Colonic mucosa (tissue), 4 donors: ENCODE measurements at places on chromosomes 5 and 9. TPM values are rescaled to one million over a fixed set of nuclear protein-coding genes. Genes with fewer than 3 reads are reported as not detected.
A peak's percentile ranks its signal among the peaks of the same experiment; 100 is the strongest.

Gene ADGRV1
- 5.1 TPM for total RNA-seq

DNA sequence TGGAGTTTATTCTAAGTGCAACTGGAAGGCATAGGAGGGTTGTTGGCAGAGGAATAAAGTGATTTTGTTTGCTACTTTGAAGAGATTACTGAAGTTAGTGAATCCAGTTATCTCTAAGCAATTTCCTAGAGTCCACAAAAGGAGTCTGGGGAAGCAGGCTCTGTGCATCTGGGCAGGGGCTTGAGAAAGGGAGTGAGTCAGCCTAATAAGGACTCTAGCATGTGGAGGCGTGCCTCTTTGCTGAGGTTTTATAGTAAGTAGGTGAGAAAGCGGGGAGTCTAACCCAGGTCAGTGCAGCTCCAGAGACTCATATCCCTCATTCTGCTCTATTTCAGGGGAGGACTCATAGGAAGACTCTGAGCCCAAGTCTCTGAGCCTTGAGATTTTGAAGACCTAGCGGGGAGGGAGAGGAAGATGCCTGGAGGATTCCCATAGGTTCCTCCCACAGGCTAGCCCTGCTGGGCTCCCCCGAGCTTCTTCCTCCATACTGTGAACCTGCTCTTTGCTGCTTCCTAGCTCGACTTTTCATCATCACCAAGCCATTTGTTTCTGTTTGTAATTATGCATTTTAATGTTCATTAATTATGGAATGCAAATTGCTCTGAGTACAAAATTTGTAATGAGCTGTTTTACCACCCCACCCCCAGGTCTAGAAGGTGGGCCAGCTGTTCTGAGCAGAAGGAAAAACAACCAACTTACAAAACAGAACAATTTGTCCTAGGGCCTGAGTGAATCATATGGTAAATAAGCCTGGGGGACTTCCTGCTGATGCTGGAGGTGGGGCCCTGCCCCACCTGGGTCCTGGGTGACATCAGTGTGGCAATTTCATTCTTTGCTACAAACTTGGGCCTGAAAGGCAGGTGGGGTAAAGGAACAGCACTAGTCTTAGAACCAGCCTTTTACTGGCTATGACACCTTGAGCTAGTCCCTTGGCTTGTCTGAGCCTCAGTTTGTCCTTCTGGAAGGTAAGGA lies 150.2 kb downstream of the TRIM32 start:
- DNase-seq: no peak

Gene OR1J2
- total RNA-seq: not detected

Gene POU4F3
- total RNA-seq: not detected

Gene GALNT10
- total RNA-seq: 46.7 TPM

DNA sequence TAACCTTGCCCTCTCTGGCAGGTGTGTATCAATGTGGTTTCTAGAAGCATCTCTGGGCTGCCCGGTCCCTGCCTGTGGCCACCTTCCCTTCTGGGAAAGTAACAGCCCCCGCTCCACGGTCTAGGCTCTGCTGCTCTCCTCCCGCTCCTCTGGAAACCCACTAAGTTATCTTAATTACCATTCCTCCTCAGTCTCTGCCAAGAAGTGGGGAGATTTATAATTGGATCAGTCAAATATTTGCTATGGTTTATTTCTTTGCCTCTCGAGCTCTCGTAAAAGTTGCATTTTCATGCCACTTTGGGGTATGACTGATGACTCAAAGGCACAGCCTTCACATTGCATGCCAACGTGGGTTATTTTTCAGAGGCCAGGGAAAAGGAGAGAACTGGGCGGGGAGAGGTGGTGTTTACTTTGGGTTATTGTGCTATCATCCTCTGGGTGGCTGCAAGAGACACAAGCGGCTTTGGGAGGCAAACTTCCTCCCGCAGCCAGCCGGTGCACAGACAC lies 205.3 kb upstream of the WWC1 start:
- peak; percentile 66 for DNase-seq

DNA sequence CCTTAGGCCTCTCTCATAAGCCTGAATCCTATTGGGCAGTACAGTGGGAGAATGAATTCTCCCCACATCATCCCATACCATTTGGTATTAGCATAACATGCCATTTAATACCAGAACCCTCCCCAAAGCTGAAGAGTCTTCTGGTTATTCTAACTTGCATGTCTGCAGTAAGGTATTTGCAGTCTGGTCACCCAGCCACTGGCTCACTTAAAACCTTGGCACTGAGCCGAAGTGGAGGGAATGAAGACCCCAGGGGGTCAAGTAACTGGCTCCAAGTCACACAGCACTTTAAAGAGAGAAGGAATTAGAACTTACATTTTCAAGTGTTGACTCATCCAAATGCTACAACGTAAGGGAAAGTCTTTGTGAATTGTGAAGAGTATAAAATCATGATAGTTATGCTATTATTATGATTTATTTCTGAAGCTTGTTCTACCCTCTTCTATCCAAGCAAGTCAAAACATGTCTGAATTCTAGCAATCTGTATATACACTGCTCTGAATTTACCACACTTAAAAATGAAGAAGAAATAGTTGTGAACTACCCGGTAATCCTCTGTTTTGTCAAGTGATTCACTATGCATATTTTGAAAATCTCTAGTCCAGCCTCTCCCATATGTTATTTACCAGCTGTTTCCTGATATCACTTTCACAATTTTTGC lies 28.5 kb downstream of the GLRA1 start:
- DNase-seq: no peak

DNA sequence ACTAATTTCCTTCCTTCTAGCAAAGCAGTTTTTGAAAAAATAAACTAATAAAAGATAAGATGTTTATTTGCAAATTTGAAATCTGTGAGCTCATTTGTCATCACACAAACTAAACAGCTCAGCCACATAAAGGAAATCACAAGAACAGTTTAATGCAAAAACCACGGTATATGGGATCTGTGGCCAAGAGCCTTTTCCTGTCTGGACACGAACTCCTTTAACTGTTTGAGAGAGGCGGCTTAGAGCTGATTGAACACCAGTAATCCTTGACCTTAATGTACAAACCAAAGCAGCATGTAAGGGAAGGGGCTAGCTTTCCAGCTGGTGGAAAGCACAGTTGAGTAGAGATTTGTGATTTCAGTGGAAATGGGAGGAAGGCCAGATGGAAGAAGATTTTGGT lies 66.3 kb upstream of the SPINK5 start:
- DNase-seq: no peak

- DNase-seq: no peak
Observed at GRCh38 chr5:5629607-5629978, 207.1 kb downstream of the ICE1 start.

Gene NUTM2G
- not detected for total RNA-seq

Gene POLR1E
- 10.8 TPM for total RNA-seq

GRCh38 chr5:112709416-112709815 lies 28.3 kb upstream of the APC start:
- no peak for DNase-seq

- no peak for DNase-seq
Observed at GRCh38 chr5:155546075-155546474, 532.5 kb downstream of the KIF4B start.

- no peak for DNase-seq
Observed at GRCh38 chr5:33316773-33317172, 124.0 kb upstream of the TARS1 start.

DNA sequence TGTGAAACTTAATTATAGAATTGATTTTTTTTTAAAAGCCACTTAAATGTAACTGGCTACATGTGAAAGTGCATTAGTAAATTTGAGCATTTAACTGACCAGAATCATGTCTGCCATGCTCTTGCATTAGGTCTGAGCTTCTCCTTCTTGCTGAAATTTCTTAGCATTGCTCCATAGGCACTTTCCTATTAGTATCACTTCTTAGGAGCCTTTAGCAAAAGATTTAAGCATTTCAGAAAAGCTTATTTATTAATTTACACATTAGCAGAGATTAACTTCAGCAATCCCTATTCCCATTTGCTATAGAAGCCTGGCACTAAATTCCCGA lies 211.0 kb downstream of the SNX18 start:
- DNase-seq: no peak

DNA sequence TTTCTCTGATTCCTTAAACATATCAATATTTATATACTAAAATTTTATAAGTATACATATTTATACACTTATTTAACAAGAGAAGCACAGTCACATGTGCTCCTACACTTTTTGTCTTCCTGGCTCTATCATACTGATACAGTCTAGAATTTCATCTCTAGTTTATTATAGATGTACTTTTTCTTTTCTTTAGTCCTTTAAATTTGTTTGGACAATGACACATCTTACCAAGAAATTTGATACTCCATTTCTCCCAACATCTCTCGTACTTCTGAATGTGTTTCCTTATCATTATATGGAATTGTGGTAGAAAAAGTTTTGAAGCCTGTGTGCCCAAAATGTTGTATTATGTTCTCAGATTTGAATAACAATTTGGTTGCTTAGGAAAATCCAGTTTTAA lies 104.6 kb downstream of the DMRT2 start:
- no peak for DNase-seq

GRCh38 chr5:72204946-72205345 lies 97.7 kb downstream of the MAP1B start:
- no peak for DNase-seq

Gene CDX1
- total RNA-seq: 498 TPM

GRCh38 chr5:15746833-15747232 lies 246.9 kb downstream of the FBXL7 start:
- DNase-seq: no peak

DNA sequence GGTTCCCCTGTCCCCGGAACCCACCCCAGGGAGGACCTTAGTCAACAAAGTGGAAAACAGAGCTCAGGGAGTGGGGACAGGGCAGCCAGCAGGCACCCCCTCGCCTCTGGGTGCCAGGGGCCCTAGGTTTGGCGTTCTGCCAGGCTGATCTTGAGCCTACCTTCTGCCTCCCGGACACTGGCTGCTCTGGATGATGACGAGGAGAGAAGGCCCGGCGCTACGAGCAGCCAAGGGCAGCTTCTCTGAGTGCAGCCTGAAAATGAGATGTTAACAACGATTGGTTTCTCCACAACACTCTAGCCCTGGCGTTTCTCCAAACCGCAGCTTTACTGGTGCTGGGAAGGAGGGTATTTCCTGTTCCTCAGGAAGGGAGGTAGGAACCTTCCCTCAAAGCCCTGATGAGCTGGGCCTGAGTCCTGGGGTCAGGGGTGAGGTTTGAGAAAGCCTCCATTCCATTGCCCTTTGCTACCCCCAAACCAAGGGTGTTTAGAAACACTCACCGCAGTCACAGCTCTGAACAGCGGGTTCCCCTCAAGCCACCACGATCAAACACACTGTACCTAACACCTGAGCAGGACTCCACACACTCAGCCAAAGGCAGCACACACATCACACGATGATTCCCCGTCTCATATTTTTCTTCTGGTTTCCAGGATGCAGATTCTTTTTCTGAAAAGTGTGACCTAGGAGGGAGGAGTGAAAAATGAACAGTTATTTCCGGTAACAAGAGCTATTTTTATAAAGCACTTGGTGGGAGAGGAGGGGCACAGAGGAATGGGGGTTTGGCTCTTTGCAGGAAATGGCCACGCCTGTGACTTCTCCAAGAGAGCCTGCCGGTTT lies at the start of gene STING1:
Gene STING1 (minus strand): TSS at position 709 of the 840 bp plus-strand sequence. CDS start 1,054 bp downstream, outside the sequence.
- peak; percentile 94 for DNase-seq

DNA sequence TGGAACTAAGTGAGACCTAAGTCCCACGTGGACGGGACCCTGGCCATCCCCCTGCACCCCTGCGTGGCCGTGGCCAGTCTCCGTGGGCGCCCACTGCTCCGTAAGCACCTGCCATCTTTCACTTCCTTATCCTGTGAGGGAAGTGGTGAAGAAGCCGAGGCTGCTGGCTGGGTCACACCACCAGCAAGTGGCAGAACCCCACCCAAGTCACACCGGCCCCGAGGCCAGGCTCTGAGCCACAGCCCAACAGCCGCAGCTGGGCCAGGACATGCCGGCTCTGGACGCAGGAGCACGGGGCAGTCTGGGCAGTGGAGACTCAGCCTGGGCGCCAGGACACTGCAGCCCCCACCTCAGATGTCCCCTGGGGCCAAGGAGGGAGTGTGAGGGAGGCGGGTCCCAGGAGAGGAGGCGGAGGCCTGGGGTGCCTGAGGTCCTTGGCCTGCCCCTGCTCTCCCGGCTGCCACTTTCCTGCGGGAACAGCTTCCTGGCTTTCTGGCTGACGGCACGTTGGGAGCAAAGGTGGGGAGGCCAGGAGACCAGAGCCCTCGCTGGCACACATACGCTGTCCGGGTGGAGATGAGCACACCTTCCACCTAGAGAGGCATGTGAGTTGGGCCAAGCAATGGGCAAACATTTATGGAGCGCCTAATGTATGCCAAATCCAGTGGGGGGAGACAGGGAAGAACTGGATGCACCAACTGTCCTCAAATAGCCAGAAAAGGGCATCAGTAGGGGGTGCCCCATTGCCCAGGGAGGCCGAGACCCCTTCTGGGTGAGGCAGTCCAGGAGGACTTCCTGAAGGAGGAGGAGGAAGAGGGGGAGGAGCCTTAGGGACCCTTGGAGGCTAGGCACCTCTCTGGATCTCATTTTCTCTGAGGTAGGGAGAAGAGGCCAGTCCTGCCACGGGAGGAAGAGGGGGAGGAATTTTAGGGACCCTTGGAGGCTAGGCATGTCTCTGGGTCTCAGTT lies 43.9 kb upstream of the EGFL7 start:
- peak; percentile 57 for DNase-seq

Gene MEF2C
- 26.9 TPM for total RNA-seq

DNA sequence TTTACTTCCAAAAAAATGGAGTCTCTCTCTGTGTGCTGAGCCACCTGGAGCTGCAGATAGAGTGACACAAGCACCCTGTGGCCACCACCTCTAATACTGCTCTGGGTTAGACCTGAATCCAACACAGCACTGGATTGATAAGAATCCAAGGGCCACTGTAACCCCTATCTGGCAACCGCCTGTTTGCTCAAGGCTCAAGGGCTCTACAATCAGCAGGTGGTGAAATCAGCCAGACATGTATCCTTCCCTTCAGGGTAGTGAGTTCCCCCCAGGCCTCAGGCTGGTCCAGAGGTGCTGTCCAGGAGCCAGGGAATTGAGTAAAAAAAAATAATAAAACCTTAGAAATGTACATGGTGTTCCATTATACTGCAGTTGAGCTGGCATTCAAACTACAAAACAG lies 509.0 kb downstream of the KIF4B start:
- no peak for DNase-seq

Gene SREK1
- total RNA-seq: 57.5 TPM

DNA sequence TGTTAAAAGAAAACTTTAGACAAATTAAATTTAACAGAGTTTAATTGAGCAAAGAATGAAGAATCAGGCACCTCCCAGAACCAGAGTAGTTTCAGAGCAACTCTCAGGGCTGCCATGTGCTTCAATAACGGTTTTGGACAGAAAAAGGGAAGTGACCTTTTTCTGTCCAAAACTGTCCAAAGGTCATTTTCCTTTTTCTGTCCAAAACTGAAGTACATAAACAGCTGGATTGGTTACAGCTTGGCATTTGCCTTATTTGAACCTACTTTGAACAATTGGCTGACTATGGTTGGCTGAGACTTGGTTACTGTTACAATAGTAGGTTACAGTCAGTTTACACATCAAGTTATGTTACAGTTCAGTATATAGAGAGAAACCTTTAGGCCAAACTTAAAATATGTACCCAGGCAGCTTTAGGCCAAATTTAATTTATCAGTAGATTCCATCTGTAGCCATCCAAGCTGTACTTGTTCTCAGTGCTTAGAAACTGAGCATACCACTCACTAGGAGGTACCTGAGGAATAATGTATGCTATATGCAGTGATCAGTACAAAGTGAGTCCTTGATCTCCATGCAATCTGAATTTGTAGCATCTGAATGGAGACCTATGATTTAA lies 44.0 kb downstream of the C9orf85 start:
- DNase-seq: no peak

Gene CTSV
- 6.0 TPM for total RNA-seq

Gene OBP2B
- not detected for total RNA-seq

Gene NMUR2
- total RNA-seq: not detected

Gene HBEGF
- 4.3 TPM for total RNA-seq

Gene PCDHGB1
- total RNA-seq: 1.7 TPM

Gene DUSP1
- total RNA-seq: 61.7 TPM

Gene SLC36A3
- total RNA-seq: not detected
